ENCODE measurements at places on chromosomes 4 and X. TPM values are rescaled to one million over a fixed set of nuclear protein-coding genes. Genes with fewer than 3 reads are reported as not detected.
A peak's percentile ranks its signal among the peaks of the same experiment; 100 is the strongest.

- no peaks in the 10 kb centered on the region for H3K36me3 ChIP-seq
- DNase-seq = no peak
- H3K27me3 ChIP-seq = no peaks in the 10 kb centered on the region
- H3K4me1 ChIP-seq = no peaks in the 10 kb centered on the region
- no peak overlapping the region for H3K4me3 ChIP-seq
Observed at GRCh38 chr4:78622253-78622979, 70.8 kb downstream of the ANXA3 start.

Gene VCX2
- not detected for total RNA-seq

DNA sequence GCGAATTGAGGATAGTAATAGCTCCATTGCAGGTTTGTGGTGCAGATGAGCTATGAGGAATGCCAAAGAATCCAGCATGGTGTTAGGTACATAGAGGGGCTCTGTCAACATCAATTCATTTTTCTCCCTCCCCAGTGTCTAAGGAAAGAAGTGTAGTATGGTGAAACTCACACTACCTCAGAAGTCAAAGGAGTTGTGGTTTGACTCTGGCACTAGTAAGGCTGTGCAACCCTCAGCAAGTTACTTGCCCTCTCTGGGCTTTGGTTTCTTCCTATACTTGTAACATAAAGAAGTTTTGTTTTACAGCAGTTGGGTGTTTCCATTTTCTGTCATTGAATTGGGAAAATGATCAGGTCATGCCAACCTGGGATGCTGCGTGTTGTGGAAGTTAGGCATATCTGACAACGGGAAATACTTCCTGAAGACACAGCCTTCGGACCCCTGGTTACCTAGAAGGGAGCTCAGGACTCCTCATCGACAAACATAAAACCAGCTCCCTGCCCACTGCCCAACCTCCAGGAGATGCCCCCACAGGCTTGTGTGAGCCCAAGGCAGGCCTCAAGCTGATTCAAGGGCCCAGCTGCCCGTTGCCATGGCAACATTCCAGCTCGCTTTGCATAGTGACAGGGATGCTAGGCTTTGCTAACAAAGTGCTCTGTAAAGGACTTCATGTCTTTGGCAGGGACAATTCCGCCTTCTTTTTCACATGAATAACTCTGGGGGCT is 71.4 kb downstream of the RTL5 start:
- H3K36me3 ChIP-seq = no peaks in the 10 kb centered on the region
- no peak overlapping the region for H3K27ac ChIP-seq
- DNase-seq = no peak
- no peaks in the 10 kb centered on the region for H3K4me1 ChIP-seq
- H3K27me3 ChIP-seq = no peaks in the 10 kb centered on the region
- no peak overlapping the region for H3K4me3 ChIP-seq

DNA sequence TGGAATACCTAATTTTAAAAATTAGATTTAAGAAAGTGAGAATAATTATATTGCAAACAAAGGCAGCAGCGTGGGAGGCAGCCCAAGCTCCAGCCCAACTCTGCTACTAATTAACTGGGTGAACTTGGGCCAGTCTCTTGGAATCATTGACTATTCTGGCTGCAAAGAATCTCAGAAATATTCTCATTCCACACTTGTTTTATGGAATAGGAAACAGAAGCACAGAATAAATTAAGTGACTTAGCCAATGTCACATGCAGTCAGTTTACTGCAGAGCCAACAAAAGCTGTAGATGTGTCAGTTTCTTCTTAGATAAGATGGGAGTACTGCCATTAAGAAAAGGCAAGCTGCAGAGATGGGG is 132.6 kb upstream of the FAM9B start:
- H3K27ac ChIP-seq = no peak overlapping the region
- no peak for DNase-seq
- H3K27me3 ChIP-seq = no peaks in the 10 kb centered on the region
- H3K36me3 ChIP-seq = no peaks in the 10 kb centered on the region
- no peak overlapping the region for H3K4me3 ChIP-seq

DNA sequence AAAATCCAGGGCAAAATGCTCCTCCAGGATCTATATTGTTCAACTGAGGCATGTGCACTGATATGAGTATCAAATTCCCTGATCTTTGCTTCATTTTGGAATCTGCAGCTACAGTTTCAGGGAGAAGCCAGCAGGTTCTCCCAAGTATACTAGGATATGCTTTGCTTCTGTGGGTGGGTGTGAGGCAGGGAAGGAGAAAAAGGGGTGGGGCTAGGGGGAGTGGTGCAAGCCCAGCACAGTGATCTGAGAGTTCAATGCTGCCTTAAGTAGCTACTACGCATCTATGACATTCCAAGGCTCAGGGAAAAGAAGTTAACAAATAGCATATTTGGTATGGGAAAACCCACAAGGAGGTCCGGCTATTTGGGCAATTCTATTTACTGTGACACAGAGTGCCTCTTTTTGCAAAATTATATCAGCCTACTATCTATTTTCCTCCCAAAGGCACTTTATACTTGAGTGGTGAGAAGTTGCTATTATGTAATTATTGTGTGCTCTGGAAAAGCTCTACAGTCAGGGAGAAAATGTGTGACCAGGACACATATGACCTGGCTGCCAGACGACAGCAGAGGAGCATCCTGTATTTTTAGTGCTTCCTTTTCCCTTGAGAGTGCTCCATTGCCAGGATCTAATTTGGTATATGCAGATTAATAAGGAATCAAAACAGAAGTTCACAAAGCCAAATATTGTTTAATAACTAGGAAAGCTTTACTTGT is 162.0 kb downstream of the RNF150 start:
- no peaks in the 10 kb centered on the region for H3K4me1 ChIP-seq
- H3K27me3 ChIP-seq = no peaks in the 10 kb centered on the region
- no peak for DNase-seq
- H3K4me3 ChIP-seq = no peak overlapping the region
- H3K36me3 ChIP-seq = no peaks in the 10 kb centered on the region

Gene HSFX4
- not detected for total RNA-seq

DNA sequence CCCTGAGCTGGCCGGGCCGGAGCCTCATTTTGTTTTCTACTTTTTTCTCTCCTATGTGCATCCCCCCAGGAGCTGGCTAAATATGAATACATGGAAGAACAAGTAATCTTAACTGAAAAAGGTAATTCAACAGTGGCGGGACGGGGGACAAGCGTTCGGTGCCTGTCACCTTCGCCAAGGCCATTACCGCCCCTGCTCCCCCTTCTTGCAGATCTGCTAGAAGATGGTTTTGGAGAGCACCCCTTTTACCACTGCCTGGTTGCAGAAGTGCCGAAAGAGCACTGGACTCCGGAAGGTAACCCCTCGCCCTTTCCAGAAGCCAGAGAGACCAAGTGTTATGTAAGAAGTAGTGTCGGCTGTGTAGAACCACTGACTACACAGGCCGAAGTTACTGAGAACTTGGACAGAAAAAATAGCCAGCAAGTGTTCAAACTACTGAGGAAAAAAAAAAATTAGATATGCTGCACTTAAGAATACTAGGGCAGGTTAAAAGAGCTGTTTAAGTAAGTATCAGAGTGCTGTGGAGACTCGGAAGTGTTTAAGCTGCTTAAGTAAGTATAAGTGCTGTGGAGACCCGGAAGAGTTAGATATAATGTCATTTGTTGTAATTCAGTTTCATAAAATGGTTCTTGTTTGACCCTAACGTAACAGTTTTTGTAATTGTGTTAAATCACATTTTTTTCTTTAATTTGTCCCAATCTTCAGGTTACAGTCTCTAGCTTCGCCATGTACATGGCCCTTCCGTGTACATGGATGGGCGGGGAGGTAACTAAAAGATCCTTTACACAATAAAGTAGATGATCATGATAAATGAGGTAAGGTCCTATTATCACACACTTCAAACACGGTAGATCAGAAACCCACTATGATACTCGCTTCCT is 856 bp downstream of the SAT1 start:
- no peak for DNase-seq
- H3K36me3 ChIP-seq = no peaks in the 10 kb centered on the region
- H3K4me3 ChIP-seq = peak overlapping the region; percentile 64
- H3K27me3 ChIP-seq = no peaks in the 10 kb centered on the region

Gene SSX2
- total RNA-seq = not detected

Gene NR3C2
- 9.6 TPM for total RNA-seq

DNA sequence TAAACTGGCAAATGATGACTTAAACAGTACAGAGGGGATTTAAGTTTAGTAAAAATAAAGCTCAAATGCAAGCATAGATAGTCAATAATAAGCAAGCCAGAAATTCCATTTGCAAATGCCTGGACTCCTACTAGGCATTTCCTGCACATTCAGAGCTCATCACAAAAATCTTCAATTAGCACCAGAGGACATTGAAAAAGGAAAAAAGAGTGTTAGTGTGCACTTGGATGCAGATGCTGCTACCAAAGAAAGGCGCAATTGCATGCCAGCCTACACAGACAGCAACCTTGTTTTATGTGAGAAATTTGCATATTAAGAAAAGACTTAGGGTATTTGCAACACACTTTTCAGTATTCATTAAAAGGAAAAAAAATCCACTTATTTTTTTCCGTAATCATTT is 282.1 kb downstream of the GRIA2 start:
- no peak overlapping the region for H3K4me3 ChIP-seq
- no peaks in the 10 kb centered on the region for H3K27me3 ChIP-seq
- no peaks in the 10 kb centered on the region for H3K36me3 ChIP-seq
- H3K4me1 ChIP-seq = no peaks in the 10 kb centered on the region
- no peak for DNase-seq
